ENCODE measurements at places on chromosomes 11 and 22.

DNA sequence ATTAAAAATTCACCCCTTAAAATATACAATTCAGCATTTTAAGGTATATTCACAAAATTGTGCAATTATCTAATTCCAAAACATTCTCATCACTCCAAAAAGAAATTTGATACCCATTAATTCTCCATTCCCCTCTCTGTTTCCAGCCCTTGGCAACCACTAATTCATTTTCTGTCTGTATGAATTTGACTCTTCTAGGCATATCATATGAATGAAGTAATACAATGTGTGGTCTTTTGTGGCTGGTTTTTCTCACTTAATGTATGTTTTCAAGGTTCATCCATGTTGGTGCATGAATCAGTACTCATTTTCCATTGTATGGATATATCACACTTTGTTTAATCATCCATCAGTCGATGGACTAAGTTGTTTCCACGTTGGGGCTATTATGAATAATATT lies 29.0 kb upstream of the ACCSL start:
- DNase-seq = peak; percentile 59

- DNase-seq = no peak
Observed at GRCh38 chr11:69512790-69513189, 31.3 kb downstream of the LINC01488 start.

- peak; percentile 76 for DNase-seq
Observed at GRCh38 chr22:21982338-21982965, at the start of gene TOP3B. Gene TOP3B (minus strand): TSS chr22:21982787. CDS start chr22:21975709, 7,078 bp downstream.

GRCh38 chr11:91133361-91133760 lies 910.5 kb upstream of the CHORDC1 start:
- peak; percentile 78 for DNase-seq

DNA sequence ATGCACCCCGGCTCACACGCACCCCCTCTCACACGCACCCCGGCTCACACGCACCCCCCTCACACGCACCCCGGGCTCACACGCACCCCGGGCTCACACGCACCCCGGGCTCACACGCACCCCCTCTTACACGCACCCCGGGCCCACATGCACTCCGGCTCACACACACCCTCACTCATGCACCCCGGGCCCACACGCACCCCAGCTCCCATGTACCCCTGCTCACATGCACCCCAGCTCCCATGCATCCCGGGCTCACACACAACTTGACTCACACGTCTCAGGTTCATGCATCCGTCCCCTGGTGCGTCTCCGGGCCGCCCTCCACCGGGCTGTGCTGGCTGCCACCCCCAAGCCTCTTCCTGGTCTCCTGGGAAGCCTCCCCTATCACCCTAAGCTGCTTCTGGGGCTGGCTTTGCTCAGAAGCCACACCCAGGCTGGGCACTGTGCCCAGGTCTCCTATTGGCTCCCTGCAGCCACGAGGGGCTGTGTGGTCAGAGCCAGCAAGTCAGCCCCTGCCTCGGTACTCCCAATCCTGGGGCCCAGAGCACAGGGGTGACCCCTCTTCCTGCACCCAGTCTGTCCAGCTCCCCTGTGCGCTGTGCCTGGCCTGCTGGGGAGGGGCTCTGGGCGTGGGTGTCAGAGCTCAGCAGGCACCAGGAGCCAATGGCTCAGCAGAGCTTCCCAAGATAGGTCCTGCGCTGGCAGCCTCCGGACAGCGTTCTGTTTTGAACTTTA lies 16.9 kb downstream of the TSPAN4 start:
- DNase-seq = peak; percentile 78

GRCh38 chr11:61422226-61422625 lies 7.5 kb downstream of the CPSF7 start:
- no peak for DNase-seq

GRCh38 chr11:83671289-83671688 lies 385.1 kb upstream of the CCDC90B start:
- DNase-seq = no peak

- DNase-seq = no peak
Observed at GRCh38 chr11:12968826-12969225, 40.3 kb upstream of the RASSF10 start.

- DNase-seq = no peak
Observed at GRCh38 chr11:104855965-104856364, 42.3 kb downstream of the CASP12 start.

GRCh38 chr22:17157714-17158113 lies 1.4 kb downstream of the HDHD5 start:
- no peak for DNase-seq

GRCh38 chr11:32829680-32830412 lies at the start of gene PRRG4:
Gene PRRG4 (plus strand): TSS chr11:32829927. CDS start chr11:32830530, 603 bp downstream.
- peak; percentile 6 for DNase-seq

GRCh38 chr11:17273668-17274282 lies 2.8 kb upstream of the NUCB2 start:
- DNase-seq = no peak

- no peak for DNase-seq
Observed at GRCh38 chr11:126755526-126755925, 245.0 kb downstream of the KIRREL3 start.

DNA sequence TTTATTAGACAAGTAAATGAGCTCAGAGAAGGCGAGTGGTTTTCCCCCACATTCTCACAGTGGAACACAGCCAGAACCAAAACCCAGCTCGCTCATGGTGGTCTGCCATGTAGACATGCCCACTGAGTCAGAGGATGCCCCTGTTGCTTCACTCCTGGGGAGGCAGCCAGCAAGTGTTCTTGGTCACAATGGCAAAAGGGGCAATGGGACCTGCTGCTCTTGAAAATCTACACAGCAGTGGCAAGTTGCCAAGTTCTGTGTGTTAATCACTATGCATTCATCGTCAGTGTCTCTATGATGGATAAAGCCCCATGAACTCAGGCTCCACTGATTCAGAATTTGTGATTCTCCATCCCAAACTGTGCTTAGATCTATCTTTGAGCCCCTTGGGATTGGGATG lies 64.7 kb upstream of the TBCEL start:
- DNase-seq = no peak

DNA sequence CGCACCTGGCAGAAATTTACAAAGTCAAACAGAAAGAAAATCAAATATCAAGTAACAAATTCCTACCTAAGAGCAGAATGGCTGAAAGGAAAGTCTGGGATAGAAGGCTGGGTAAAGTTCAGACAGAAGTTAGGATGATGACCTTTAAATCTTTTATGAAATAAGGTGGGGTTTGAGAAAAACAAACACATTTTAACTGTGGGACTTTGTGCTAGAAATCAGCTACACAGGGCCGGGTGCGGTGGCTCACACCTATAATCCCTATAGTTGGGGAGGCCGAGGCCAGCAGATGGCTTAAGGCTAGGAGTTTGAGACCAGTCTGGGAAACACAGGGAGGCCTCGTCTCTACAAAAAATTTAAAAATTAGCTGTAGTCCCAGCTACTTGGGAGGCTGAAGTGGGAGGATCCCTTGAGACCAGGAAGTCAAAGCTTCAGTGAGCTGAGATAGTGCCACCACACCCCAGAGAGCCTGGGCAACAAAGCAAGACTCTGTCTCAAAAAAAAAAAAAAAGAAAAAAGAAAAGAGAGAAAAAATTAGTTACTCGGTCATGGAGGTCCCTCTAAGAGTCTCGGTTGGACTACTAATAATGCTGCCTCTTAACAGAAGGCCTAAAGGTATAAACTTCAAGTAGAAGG lies 119.7 kb upstream of the BID start:
- no peak for DNase-seq

GRCh38 chr11:113901141-113901540 lies 3.5 kb upstream of the HTR3B start:
- no peak for DNase-seq

DNA sequence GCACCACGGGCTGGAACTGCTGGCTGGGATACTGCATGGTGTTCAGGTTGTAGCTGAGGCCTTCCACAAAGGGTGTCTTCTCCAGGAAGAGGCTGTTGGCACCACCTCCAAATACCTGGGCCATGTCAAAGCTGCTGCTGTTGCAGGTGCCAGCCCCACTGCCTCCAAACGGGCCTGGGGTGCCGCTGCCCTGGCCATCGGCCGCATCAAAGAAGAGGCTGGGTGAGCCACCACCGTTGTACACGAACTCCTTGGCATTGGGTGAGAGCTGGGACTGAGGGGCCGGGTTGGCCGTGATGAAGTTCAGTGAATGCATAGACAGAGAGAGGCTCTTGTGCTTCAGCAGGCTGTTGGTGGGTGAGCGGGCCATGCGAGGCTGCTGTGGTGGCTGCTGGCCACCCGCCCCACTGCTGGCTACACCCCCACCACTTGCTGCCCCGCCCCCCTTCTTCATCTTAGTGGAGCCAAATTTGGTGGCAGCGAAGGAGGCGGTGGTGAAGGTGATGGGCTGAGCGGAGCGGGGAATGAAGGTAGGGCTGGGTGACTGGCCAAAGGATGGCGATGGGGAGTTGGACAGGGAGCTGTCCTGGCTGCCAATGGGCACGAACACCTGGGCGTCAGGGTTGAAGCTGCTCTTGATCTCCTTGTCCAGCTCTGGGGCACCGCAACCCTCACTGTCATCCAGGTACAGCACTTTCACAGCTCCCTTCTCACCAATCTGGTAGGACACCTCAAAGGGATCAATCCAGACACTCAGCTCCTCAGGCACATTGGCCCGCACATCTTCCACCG lies 10.1 kb downstream of the TOB2 start:
- no peak for DNase-seq

DNA sequence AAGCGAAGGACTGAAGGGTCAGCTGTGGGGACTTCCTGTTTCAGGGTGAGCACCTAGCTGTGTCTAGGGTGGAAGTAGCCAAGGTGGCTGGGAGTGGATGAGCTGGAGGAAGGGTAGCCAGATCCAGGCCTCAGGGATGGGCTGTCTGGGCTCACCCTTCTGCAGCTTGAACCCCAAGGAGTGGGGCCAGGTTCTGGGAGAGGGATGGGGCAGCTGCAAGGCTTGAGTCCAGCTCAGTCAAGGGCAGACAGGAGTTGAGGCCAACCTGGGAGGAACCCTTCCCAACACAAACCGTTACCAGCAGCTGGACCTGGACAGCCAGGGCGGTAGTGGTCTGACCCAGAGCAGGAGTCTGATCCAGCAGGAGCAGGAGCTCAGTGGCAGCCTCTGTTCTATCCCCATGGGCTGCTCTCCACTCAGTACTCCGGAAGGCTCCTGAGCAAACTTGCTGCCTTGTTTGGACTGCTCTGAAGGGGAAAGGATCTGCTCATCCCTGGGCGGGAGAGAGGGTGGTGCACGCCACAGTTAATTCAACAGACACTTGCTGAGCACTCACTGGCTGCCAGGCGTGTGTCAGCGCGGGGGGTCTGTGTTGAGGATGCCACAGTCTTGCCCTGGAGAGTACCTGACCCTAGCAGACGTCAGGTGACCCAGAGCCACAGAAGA lies 53.8 kb upstream of the THY1 start:
- DNase-seq = no peak

DNA sequence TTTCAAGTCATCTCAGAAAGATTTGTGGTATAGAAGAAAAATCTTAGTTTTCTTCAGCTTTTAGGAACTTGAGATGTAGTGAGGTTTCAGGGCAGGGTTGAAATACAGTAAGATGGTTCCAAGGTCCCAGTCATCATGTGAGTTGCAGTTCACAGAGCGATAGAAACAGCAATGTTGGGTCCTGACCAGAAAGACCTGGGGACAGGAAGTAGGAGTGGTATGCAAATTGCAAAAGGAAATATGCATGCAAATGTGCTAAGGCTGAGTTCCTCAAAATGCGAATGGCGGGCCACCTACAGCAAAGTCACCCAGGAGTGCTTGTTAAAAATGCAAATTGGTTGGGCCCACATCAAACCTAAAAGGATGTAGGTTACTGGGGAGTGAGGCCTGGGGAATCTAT lies 1032.7 kb upstream of the TENM4 start:
- DNase-seq = no peak

- DNase-seq = no peak
Observed at GRCh38 chr11:72228229-72228843, 3.8 kb downstream of the INPPL1 start.

- peak; percentile 99 for DNase-seq
Observed at GRCh38 chr22:27224485-27225374, 567.3 kb downstream of the MIAT start.

DNA sequence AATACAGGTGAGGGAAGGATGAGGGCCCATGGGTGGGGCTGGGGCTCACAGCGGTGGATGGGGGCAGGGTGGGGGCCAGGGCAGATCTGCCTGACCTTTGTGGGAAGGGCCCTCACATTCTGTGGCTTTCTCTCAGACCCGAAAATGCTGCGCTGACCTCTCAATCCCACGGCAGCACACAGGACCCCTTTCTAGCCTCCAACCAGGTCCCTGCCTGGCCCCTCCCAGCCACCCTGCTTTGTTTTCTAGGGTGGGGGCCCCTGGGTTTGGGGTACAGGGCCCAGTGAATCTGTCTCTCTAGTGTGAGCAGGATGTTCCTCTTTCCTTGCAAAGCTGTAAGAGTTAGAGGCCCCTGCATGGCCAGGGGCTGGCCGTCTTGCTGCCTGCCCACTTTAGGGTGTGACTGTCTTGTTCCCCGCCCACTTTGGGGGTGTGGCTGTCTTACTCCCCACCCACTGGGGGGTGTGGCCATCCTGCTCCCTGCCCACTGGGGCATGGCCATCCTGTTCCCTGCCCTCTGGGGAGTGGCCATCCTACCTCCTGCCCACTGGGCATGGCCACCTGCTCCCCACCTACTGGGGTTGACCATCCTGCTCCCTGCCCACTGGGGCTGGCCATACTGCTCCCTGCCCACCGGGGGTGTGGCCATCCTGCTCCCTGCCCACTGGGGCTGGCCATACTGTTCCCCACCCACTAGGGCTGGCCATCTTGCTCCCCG lies 11.5 kb downstream of the PARVG start:
- no peak for DNase-seq

DNA sequence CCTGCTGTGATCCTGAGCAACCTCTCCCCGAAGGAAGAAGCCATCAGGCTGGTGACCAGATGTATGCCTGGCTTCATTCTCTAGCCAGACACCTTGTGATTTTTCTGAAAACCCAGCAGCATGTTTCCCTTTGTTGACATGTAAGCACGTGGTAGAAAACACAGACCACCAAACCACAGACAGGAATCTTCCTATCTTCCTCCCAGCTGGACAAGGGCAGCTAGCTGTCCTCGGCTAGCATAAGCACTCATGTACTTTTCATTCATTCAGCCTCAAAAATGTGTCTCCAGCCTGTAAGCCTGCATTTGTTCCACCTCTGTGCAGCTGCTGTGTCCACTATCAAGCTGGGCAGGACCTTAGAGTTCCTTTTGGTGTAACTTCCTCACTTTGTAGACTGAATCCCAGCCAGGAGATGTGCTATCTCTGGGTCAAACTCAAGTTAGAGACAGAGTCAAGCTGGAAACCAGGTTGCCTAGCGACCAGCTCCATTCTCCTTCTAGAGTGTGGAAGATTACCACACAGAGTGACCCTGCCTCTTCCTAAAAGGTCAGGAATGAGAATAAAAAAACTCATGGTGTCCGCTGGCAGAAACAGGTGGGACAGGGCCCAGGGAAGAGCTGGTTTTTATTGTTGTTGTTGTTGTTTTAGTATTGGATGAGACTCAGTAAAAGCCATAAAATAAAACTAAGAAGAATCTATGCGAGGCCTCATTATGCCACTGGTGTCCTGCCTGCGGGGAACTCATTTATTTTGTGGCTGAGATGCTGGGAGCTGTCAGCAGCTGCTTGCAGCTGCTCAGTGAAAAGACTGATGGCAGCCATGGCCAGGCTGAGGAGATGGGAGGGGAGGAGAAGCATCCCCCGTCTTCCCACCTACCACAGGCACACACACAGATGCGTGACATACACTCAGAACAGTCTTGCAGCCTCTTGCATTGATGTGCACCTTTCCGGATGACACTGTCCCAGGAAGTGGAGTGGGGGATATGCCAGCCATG lies 7.4 kb upstream of the CLMP start:
- peak; percentile 18 for DNase-seq

Data from fibroblast of skin of right quadriceps (primary cell).